ENCODE measurements at places on chromosomes 4 and X.

DNA sequence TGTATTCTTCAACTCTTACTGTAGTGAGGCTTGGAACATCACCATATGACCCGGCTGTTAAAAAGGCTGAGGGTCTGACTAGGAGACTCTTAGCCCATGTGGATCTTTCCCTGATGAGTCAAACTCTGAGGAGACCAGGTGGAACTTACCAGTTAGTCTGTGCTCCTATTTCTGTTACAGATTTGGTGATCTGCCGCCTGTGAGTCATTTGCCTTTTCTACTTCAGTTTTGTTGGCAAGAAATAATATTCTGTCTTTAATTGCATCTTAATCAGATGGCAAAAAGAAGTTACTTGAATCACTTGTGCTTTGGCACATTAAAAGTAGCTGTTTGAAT is 48.4 kb downstream of the MTM1 start:
- no peak for DNase-seq

DNA sequence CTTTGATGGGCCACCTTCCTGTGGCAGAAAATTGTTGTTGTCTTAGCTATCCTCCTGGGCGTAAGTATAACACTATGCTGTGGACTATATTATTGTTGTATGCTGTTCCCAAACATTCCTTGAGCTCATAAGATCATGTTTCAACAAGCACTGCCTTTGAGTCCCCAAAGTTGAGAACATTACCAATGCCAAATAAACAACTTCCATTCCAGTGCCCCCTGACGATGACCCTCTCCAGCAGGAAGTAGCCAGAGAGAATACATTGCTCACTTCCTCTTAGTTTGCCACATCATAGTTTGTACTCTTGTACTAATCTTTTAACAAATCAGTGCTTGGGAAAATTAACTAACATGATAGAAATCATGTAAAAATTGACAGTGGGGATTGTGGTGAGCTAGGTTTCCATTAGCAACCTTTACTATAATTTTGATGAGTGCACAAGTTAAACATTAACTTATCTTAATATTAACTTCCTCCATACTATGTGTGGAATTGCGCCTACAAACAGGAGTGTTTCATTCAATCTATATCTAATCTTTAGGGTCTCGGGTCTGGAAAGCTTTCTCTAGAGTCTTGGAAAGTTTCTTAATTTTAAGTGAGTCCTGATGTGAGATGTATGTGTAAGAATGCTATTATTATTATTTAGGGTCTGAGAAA is 20.3 kb upstream of the DHX15 start:
- DNase-seq = no peak

- DNase-seq = no peak
These were observed 10.8 kb downstream of the PLAC1 start for GRCh38 chrX:134647477-134647877.

GRCh38 chr4:118034053-118034785 is at the start of gene NDST3:
Gene NDST3 (plus strand): TSS chr4:118034486. CDS start chr4:118053911, 19,425 bp downstream.
- DNase-seq = peak; percentile 58

- no peak for DNase-seq
These were observed 85.9 kb downstream of the REPS2 start for GRCh38 chrX:17032351-17032750.

GRCh38 chr4:80240976-80241375 is 25.5 kb upstream of the FGF5 start:
- no peak for DNase-seq

DNA sequence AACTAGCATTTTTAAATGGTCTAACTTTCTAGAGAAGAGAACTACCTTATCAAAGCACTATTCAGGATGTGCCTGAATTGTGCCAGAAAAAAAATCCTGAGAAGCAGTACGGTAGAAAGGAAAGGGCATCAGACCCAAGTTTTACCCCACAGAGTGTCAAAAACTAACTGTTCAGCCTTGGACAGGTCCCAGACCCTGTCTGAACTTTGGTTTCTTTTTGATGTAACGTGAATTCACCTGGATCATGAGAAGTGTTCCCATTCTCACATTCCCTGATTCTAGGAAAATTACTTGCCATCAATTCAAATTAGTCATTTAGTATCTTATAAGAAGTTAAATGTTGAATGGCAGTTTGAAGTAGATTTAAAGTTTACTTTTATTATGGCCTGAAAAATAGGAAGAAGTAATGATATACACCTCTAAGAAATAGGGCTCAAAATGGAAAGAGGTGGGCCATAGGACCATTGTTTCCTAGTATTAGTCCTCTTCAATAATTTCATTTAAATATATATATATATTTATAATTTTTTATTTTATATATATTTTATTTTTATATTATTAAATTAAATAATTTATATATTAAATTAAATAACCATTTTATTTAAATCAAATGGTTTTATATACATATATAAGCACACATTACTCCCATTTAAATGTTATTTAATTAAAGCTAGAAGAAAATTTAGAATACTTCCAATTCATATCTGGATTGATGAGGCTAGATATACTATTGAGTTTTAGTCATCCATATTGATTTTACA is 181.9 kb upstream of the PPARGC1A start:
- DNase-seq = no peak

GRCh38 chr4:93320356-93320755 is 508.2 kb upstream of the ATOH1 start:
- no peak for DNase-seq

GRCh38 chrX:147478899-147479298 is 432.8 kb upstream of the FMR1 start:
- DNase-seq = no peak

DNA sequence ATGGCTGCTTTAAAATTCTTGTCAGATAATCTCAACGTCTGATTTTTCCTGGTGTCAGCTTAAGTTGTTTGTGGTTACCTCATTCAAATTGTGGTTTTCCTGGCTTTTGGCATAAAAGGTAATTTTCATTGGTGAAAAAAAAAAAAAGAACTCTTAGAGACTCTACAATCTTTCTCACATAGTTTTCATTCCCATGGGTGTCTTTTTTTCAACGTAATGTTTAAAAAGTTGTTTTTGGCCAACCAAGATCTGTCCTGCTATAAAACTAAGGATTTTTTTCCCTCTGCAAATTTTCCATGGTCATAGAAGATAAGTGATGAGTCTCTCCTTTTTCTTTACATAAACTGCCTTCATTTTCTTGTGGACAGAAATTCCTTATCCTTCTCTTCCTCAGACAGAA is 28.9 kb upstream of the RPS6KA6 start:
- DNase-seq = no peak

DNA sequence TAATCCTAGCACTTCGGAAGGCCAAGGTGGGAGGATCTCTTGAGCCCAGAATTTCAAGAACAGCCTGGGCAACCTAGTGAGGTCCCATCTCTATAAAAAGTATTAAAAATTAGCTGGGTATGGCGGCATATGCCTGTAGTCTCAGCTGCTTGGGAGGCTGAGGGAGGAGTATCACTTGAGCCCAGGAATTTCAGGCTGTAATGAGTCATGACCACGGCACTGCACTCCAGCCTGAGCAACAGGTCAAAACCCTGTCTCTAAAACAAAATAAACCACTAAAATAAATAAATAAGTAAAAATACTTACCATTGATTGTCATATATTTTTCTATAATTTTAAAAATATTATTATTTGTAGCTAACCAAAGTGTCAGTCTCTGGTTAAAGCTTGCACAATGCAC is 315.6 kb upstream of the SMIM31 start:
- DNase-seq = no peak

GRCh38 chrX:46873746-46874145 is 36.9 kb downstream of the RP2 start:
- no peak for DNase-seq

DNA sequence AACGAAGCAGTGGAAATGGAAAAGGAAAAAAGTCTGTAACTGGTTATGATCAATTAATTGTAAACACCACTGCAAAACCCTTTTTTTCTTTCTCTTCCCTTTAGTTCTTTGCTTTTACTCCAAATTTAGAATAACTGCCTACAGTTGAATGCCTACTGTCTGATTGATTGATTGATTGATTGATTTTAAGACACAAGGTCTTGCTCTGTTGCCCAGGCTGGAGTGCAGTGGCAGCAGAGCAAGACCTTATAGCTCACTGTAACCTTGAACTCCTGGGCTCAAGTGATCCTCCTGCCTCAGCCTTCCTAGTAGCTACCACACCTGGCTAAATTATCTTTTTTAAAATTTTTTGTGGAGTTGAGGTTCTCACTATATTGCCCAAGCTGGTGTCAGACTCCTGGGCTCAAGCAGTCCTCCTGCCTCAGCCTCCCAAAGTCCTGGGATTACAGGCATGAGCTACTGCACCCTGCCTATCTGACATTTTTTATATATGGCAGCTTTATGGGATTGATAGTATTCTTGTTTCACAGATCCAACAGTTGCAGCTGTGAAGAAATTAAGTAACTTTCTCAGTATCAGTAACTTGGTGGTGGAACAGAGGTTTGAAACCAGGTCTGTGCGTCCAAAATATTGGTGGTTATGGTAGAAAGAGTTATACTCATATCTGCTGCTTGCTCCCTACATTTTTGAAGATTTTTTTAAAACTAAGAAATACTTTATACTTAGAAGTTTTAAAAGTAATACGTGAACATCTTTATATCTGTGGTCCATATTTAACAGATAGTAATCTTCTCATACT is 12.4 kb downstream of the UBE2K start:
- no peak for DNase-seq

DNA sequence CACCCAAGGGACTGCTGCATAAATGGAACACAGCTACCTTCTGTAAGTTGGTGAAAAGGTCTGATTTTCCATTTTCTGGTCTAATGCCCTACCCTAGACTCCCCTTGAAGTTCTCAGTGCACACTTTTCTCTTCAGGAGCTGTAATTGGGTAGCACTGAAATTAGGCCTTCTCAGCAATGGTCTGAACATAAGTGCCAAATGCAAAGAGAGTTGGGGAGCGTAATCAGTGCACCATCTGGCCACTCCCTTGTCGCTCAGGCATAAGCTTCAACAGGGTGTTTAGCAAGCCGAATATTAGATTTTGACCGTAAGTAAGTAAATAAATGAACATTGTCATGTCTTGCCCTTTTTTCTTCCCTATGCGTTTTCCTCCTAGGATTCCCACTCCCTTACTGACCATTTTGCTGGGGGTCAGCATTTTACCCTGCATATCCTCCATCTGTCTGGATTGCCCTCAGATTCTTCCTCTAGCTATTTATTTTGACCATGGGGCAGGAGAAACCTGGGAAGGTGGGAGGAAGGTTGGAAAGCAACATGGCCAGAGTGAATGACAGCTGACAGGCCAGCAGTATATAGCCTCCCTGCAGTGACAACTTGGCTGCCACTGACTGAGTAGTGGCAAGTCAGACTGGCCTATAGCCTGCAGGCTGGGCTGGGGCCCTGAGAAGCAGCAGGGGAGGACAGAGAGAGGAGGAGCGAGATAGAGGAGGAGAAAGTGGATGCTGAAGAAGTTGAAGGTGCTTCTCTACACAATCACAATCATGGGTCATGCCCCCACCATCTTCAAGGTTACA is 2.7 kb downstream of the NHSL2 start:
- no peak for DNase-seq

GRCh38 chr4:102858828-102859464 is 9.8 kb upstream of the CISD2 start:
- no peak for DNase-seq

- no peak for DNase-seq
These were observed 456.1 kb downstream of the FGF13 start for GRCh38 chrX:138255373-138255772.

GRCh38 chr4:178275671-178276360 is 833.6 kb upstream of the AGA start:
- DNase-seq = no peak

GRCh38 chrX:77899081-77899828 is at the start of gene COX7B:
Gene COX7B (plus strand): TSS chrX:77899468. CDS start chrX:77899554, 86 bp downstream.
- DNase-seq = peak; percentile 82

DNA sequence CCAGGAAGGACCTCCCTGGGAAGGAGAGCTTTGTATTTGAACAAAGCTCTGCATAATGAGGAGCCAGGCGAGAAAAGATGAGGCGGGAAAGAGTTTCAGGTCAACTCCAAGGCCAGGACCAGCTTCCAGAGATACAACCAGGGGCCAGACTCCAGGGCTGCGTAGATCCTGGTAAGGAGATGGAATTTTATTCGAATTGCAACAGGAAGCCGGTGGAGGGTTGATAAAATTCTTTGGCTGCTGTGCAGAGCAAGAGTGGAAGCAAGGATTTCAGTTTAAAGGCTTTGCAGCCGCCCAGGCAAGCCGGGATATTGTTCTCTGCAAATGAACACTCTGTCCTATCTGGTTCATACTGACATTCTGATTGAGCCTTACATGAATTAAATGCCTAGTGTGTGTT is 40.2 kb upstream of the CBR4 start:
- no peak for DNase-seq

GRCh38 chrX:39896951-39897740 is 200.6 kb downstream of the BCOR start:
- DNase-seq = no peak

GRCh38 chr4:78971776-78972175 is 32.5 kb upstream of the PAQR3 start:
- no peak for DNase-seq

- no peak for DNase-seq
These were observed 949.0 kb downstream of the C4orf33 start for GRCh38 chr4:130044788-130045531.

DNA sequence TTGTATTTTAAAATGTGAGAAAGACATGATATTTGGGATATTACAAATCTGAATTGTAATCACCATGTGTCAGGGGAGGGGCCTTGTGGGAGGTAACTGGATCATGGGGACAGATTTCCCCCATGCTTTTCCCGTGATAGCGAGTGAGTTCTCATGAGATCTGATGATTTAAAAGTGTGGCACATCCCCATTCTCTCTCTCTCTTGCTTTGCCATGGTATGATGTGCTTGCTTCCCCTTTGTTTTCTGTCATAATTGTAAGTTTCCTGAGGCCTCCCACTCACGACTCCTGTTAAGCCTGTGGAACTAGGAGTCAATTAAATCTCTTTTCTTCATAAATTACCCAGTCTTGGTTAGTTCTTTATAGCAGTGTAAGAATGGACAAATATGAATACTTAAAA is 39.0 kb downstream of the CCDC158 start:
- DNase-seq = no peak

- no peak for DNase-seq
These were observed 36.0 kb upstream of the SMARCAD1 start for GRCh38 chr4:94171616-94172015.

DNA sequence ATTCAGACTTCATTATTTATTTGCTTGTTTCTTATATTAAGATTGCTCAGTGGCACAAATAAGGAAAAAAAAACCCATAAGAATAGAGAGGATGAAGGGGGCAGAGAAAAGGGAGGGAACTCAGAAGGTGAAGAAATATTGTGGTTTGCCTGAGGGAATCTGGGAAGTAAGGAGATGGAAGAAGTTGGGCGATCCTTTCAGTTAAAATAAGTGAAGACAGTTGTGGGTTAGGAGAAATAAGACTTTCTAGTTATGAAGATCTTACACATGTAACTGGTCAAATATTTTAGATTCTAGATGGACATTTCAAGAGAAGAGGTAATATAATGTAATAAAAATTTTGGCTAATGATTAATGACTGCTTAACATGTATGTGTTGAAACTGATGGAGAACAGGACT is 138.7 kb upstream of the LIMCH1 start:
- no peak for DNase-seq

DNA sequence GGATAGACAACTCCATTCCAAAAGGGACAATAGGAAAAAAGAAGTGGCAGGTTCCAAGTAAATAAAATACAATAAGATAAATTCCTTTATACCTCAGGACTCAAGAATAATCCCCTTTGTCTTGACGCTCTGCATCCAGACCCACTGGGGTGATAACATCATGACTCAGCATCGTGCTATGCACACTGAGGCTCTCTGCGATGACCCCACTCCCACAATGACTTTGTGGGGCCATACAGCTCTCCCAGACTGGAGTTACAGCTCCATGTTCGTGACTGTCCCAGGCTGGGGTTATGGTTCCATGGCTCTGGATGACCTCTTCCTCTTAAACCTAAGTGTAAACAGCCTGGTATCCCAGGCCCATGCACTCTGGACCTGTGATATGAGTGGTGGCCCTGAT is 254.5 kb upstream of the ADGRL3 start:
- DNase-seq = no peak

Measured in NCI-H1417 treated with DMSO at 0.1 percent for 48 hours (cell line).